ENCODE measurements at places on chromosomes 11 and 22.

GRCh38 chr11:135022454-135022853 is 610.4 kb upstream of the B3GAT1 start:
- DNase-seq: no peak

DNA sequence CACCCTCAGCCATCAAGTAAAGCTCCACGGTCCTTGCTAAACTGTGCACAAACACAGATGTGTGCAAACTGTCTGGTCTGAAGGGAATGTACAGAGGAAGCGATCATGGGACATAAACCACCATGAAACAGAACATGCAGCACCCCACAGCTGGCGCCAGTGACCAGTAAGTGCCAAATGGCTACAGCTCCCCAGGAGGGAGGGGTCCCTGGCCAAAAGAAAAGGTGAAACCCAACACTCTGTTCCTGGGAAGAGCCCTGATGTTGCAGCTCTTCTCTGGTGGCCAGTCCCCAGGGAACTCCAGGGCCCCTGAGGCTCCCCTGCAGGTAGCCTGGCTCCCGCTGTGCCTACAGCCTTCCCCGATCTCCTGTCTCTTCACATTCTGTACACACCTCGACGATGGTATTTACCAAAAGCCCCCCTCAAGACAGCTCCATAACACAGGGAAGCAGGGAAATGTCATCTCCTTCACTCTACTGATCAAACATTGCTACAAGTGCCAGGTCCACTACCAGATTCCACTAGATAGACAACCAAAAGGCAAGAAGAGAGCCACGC is 2.9 kb downstream of the DGCR6L start:
- no peak for DNase-seq

GRCh38 chr11:127259102-127259501 is 258.5 kb upstream of the KIRREL3 start:
- DNase-seq: no peak

DNA sequence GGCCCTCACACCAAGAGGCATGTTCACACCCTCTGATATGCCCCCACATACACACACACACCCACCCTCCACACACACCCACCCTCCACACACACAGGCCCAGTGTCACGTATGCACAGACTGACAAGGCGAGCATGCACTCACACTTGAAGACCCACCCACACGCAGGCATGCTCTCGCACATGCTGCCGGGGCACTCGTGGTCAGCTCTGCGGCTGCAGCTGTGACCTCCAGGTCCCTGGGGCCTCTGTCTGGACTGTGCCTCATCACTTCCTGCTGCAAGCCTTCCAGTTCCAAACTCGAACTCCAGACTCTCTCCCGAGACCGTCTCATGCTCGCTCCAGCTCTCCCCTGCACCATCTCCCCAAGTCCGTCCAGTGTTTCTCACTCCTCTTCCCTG is 9.5 kb downstream of the DCHS1 start:
- DNase-seq: peak; percentile 61

- DNase-seq: peak; percentile 54
These were observed 2.2 kb upstream of the CD151 start for GRCh38 chr11:830295-831117.

DNA sequence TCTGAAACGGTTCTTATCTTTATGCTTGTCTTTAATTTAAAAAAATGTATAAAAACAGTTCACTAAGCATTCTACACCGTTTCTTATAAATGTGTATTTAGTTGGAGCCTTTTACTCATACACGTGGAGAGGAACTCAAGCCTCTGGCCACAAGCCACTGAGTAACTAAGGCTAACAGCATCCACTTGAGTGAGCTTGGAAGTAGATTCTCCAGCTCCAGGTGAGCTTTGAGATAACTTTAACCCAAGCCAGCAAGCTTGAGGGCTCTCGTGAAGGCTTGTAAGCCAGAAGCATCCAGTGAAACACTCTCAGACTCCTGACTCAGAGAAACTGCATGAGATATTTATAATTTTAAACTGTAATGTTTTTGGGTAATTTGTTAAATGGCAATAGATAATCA is 82.6 kb downstream of the ARHGAP20 start:
- no peak for DNase-seq

- no peak for DNase-seq
These were observed 93.5 kb downstream of the ME3 start for GRCh38 chr11:86578727-86579405.

DNA sequence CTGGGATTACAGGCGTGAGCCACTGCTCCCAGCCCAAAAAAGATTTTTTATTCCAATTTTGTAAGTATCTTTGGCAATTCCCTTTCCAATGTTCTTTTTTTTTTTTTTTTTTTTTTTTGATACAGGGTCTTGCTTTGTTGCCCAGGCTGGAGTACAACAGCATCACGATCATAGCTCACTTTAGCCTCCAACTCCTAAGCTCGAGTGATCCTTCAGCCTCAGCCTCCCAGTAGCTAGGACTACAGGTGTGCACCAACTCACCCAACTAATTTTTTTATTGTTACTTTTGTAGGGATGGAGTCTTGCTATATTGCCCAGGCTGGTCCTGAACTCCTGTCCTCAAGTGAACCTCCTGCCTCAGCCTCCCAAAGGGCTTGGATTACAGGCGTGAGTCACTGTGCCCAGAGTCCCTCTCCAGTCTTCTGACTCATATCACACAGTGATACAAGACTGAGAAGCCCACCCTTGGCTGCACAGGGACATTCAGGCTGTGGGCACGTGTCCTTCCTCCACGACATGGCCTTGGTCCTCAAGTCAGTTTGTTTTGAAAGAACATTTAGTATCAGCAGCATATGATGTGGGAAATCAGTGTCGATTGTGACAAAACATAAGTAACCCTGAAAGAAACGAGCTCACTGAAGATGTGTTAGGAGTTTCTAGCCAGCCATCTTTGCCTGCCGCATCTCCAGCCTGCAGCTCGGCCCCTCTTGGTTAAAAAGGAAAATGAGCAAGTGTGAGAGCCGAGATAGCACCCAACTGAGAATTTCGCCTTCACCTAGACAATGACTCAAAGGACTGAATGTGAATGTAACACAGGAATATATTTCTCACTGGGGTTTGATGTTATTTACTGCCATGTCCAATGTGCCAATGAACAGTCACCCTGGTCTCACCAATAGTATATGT is 175.5 kb downstream of the MN1 start:
- no peak for DNase-seq

- peak; percentile 28 for DNase-seq
These were observed 1.4 kb downstream of the POGLUT3 start for GRCh38 chr11:108496643-108497256.

All from fibroblast of skin of right quadriceps (primary cell).